ENCODE measurements at places on chromosomes 1 and 21. TPM values are rescaled to one million over a fixed set of nuclear protein-coding genes. Genes with fewer than 3 reads are reported as not detected.

GRCh38 chr1:212188599-212189351, 96.4 kb upstream of the PPP2R5A start:
- DNase-seq, result no peak

- DNase-seq, result no peak
Observed at GRCh38 chr1:18640228-18641004, 9.8 kb downstream of the PAX7 start.

Gene ZNF687
- total RNA-seq, result 40.4 TPM

Gene OR2AK2
- total RNA-seq, result not detected

- DNase-seq, result no peak
Observed at GRCh38 chr1:14094611-14095400, 394.8 kb downstream of the PRDM2 start.

- no peak for DNase-seq
Observed at GRCh38 chr1:192907545-192908243, 98.9 kb downstream of the RGS2 start.

Gene BARHL2
- total RNA-seq, result not detected

Gene C1orf141
- not detected for total RNA-seq
